ENCODE measurements at places on chromosomes 3 and 15.

GRCh38 chr3:163490119-163490518, 1588.2 kb downstream of the SI start:
- DNase-seq = peak; percentile 82

DNA sequence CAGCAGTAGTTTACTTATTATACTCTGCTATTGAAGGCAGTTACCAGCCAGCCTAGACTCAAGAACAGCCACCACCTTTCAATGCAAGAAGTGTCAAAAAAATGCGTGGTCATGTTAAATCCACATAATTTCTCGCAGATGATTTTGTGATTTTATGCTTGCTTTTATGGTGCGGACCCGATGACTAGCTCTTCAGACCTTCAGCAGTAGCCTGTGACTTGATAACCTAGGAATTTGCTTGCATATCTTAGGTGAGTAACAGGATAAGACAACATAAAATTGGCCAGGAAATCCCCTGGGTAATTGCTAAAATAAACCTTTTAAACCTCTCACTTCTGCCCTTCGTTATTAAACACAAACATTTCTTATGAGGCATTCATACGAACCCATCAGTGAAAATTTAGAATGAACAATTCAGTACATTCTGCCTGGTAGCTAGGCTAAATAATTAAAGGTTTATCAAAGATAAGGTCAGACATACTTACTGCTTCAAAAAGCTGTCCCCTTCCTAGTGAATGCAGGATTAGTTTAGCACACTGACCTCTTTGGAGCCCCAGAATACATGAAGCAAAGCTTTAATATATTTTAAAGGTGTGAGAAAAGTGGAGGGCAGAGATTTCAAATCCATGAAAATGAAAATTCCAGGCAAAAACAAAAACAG, 798.8 kb downstream of the OTOL1 start:
- DNase-seq = no peak

- DNase-seq = peak; percentile 8
Measured at GRCh38 chr3:72750405-72750965, 97.8 kb downstream of the SHQ1 start.

DNA sequence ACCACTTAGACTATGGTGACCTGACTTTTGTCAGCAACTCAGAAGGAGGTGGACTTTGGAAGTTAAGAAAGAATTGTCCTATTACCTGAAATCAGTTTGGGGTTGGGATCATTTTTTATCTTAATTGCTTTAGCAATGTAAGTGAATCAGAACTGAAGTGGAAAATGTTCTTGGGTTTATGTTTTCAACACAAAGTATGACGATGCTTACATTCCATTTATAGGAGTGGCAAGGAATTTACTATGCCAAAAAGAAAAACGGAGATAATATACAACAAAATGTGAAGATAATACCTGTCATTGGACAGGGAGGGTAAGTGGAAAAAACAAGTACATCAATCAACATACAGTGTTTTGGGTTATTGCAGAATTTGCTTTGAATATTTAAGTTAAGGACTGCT, 116.1 kb downstream of the PDE8A start:
- no peak for DNase-seq

DNA sequence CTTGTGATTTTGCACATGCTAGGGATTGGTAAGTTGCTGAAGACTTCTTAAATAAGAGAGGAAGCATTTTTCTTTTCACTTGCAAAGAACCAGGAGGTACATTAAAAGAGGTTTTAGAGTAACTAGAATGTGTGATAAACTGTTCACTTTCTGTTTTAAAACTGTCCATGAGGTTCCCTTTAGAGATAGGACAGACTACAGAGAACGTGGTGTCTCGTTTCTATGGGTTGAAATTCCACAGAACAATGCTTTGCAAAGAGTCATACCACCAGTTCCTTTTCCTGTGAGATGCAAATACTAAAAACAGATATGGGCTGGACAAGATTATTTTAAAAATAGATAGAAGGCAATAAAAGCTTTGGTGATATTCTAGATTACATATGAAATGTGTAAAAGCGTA, 372.8 kb downstream of the TIGIT start:
- DNase-seq = no peak

- DNase-seq = no peak
Measured at GRCh38 chr3:38260474-38260873, 5.1 kb upstream of the SLC22A13 start.

DNA sequence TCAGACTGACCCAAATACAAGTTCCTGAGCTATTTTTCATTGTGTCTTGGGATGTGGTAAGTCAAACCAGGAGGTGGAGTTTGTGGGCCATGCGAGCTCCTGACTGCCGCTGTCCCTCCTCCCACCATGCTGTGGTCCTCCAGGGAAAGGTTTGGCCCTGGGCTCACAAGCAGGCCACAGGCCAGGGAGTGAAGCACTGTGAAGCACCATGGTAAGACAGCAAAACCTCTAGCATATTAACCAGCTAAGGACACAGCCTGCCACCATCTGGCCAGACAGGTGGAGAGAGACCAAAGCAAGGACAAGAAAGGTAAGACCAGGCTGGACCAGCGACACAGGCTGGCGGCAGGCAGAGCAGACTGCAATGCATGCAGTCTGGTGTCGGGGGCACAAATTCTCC, 15.3 kb downstream of the RAB43 start:
- peak; percentile 28 for DNase-seq

- no peak for DNase-seq
Measured at GRCh38 chr3:49035281-49035680, 6.1 kb upstream of the IMPDH2 start.

GRCh38 chr3:13579063-13579462, 30.1 kb downstream of the FBLN2 start:
- no peak for DNase-seq

DNA sequence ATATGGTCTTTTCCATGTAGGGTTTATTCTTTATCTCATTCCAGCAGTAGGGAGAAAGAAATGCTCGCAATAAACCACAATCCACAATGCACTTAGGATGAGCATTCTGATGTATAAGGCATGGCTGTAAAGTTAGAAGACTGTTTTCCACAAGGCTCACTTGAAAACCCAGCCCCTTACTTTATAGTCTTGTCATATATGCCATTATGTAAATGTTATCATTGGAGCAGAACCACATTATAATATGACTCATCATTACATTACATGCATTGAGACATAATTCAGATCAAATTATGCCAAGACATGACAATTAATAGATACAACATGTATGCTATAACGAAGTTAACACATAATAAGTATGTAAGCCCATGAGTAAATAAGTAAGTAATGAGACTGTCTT, 348.1 kb downstream of the LSAMP start:
- no peak for DNase-seq
